ENCODE measurements at places on chromosomes 11 and 22.

DNA sequence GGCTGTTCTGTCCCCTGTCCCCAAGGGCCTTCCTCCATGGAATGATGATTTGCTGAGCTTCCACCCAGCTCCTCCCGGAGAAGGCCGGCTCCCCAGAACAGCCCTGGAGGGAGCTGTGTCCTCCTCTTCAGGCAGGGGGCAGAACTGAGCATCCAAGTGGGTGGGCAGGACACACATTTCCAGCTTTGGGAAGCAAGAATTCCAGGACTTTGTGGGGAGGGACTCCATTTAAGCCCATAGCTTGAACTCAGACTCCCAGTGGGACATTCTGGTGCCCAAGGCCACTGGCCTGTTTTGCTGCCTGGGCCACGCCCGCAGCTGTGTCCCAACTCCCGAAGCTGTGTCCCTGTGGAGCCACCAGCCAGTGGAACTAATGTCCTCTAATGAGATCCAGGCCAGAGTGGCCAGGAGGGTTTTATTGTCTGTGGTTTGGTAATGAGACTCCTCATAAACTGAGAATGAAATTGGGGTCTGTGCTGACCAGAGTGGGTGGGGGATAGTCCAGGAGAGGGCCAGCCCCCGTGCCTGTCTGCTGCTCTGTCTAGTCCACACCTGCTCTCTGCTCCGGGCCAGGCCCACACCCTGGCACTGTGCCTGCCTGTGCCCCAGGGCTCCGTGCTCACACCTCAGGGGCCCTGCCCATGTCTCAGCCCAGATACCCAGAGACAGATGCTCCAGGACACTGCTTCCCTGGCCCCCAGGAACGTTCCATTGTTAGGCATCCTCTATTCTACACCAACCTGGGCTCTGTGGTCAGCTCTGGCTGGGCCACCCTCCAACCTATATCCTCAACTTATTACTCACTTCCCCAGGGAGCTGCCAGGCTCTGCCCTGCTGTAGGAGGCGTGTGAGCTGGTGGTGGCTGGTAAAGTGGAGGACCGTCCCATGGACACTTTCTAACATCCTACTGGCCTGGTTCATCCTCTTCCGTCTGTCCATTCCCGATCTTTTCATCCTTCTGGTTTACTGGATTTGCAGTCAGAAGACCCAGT is 7.6 kb downstream of the NECTIN1 start:
- DNase-seq, result no peak

- no peak for DNase-seq
Observed at GRCh38 chr11:44621784-44622183, 56.3 kb downstream of the CD82 start.

GRCh38 chr22:32623943-32624342 is 149.3 kb downstream of the FBXO7 start:
- no peak for DNase-seq

GRCh38 chr11:22207162-22207561 is 14.3 kb downstream of the ANO5 start:
- DNase-seq, result no peak

DNA sequence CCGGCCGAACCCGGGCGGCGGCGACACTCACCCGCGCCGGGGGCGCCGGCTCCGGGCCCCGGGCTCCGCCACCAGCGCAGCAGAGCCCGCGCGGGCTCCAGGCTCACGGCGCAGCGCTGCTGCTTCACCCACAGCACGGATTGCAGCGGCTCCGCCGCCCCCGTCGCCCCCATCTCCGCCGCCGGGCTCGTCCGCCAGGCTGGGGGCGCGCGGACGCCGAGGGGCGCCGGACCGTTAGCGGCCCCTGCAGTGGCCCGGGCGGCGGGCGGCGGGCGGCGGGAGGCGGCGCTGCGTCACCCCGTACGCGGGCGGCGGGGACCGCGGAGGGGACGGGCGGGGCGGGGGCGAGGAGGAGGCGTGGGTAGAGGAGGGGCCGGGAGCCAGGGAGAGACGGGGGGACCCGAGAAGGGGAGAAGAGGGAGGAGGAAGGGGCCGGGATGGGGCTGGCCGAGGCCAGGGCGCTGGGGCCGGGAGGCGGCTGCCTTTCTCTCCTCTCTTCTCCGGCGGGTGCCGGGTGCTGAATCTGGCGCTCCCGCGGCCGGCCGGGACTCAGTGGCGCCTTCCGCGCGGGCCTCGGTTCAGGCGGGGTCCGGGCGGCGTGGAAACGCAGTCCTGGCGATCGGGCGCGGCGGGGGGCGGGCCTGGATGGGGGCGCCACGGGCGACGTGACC is at the start of gene CERK:
TSS of gene CERK (minus strand) at position 277 of the 671 bp plus-strand sequence. CDS start at position 173, 104 bp downstream.
- DNase-seq, result no peak
